ENCODE measurements at places on chromosomes 11 and 22.

GRCh38 chr11:83852775-83853442, 566.7 kb upstream of the CCDC90B start:
- DNase-seq, result no peak

GRCh38 chr11:75453916-75454655, 21.1 kb upstream of the KLHL35 start:
- DNase-seq, result no peak

DNA sequence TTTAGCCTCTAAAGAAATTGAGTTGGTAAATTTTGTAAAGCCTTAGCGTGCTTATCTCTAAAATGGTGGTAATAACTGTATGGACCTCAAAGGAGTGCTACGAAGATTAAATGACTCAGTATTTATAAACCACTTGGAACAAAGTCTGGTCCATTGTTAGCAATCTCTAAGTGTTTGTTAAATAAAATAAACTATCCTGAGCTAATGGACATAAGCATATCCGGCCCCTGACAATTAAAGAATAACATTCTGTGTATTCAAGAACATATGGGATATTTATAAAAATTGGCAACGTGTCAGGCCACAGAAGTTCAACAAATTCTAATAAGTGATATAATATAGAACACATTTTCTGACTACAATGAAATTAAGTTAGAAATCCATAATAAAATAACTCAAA, 71.0 kb downstream of the MYEOV start:
- no peak for DNase-seq

DNA sequence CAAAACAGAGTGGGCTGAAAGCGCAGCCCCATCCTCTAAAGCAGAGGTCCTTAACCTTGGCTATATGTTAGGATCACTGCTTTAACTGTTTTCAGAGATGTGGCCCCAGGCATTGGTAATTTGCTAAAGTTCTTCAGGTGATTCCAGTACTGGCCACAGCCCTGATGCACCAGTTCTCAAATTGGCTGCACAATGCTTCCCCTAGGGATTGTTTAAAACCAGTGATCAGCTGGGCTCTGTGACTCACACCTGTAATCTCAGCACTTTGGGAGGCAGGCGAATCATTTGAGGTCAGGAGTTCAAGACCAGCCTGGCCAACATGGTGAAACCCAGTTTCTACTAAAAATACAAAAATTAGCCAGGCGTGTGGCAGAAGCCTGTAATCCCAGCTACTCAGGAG, 8.4 kb upstream of the IRAG1 start:
- DNase-seq, result no peak

DNA sequence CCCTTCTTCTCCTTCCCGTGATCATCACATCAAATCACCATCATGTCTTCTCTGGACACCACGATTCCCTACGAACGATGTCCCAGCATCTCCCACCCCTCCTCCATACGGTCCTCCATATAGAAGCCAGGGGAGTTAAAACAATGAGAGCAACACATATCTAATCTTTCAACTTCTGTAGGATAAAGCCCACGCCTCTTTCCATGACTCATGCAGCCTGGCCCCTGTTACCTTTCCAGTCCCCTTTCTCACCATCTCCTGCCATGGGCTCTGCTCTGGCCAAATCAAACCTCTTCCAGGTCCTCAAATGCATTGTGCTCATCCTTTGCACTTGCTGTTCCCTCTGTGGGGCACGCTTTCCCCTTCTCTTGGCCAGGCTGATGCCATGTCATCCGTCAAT, 23.6 kb downstream of the RPS6KA4 start:
- no peak for DNase-seq

GRCh38 chr11:4626207-4627099, 10.8 kb upstream of the OR51D1 start:
- no peak for DNase-seq

DNA sequence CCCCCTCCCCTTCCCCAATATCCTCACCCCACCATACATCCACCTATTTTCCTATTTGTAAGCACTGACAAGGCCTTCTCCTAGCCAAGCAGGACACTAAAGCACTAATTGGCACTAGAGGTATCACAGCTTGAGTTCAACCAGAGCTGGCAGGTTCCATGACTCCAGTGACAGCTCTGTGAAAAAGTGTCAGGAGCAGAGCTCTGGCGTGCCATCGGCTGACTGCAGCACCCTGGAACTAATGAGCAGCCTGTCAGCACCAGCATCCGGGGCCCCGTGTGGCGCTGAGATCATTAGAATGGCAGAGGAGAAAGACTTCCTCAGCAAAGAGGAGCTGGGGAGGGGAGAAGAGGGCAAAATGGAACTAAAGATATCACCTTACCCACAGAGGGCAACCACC, 847.4 kb downstream of the NTM start:
- no peak for DNase-seq

DNA sequence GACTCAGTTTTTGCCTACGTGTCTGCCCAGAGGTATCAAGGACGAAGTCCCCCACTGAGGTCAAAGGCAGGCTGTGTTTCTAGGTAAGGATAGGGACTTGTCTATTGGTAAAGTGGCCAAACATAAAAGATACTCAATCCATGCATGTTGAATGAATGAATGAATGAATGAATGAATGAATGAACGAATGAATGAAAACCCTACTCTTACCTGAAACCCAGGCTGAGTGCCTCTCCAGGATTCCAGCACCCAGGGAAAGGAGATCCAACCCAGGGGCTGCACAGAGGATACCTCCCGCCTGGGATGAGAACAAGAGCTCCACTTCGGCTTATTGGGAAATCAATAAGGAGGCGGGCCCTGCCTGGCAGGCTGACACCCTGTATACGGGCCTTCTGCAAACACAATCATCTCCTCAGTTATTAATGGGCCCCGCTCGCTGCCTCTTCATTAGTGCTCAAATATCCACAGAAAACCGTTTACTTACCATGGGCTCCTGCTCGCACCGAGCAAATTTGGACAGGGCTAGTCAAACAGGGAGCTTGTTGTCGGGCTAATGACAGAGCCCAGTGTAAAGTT, 177.4 kb downstream of the BUD13 start:
- DNase-seq, result no peak

GRCh38 chr11:32297611-32298011, 137.7 kb downstream of the WT1 start:
- DNase-seq, result no peak
